ENCODE measurements at places on chromosomes 11 and 22.

DNA sequence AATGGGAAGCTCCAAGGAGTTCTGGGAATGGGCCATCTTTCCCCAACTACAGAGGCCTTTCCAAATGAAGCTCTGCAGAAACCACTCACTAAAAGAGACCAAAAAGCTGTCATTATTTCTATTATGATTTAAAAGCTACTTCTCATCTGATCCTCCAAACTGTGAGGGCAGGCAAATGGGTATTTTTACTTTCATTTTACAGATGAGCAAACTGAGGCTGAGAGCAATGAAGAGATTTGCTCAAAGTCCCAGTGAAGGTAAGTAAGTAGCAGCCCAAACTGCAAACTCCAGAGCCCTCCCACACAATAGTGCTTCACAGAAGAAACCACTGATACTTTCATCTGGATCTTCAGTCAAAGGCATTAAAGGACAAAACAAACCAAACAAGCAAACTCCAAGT, 1.4 kb downstream of the RSPH14 start:
- no peak for DNase-seq

DNA sequence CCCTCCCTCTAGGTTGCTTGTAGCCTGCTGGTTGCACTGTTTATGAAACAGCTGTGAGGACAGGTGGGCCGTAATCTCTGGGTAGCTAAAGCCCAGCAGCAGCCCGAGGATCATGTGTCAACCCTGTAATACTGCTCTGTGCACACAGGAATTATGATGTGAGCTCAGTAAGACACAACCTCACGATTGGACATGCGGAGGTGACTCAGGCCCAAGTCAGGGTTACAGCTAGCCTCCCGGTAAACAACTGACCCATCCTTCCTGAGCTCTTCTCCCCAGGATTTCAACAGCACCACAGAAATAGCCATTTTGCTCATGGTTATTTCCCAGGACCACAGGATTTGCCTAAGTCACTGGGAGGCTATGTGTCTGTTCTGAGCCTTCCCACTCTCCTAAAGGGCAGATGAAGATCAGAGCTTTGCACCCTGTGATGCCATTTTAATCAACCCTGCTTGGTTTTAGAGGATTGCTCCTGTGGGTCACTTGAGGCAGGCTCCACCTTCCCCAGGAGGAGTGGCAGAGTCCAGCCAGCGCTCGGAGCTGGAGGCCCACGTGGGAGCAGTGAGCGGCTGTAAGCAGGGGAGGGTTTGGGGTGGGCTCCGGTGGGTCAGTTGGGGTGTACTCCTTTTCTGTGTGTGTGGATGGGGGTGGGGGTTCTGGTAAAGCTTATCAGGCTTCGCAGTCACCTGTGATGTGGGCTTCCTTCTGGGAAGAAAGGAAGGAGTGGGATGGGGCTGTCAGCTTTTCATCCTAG, at the start of gene AMPD3:
Gene AMPD3, plus strand, starts transcription at position 387 of the 754 bp plus-strand sequence. CDS start 6,256 bp downstream, outside the sequence.
- DNase-seq, result no peak

- no peak for DNase-seq
Observed at GRCh38 chr11:31160504-31161422, 208.8 kb downstream of the DCDC1 start.

DNA sequence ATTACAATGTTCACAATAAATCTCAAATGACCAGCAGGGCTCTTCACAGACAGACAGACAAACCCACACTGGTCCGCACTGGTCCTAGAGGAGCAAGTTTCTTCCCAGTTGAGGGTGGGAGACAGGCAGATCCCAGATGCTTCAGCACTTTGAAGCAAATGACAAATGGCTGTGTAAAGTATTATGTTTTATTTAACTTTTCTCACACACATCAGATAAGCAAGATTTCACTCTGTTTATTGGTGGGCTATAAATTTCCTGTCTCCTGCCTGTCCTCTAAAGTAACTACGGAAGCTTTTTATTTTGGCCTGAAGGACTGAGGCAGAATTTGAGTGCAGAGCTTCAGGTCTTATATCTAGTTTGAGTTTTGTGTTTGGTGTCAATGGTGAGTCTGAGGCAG, 174.7 kb upstream of the MTNR1B start:
- DNase-seq, result no peak

DNA sequence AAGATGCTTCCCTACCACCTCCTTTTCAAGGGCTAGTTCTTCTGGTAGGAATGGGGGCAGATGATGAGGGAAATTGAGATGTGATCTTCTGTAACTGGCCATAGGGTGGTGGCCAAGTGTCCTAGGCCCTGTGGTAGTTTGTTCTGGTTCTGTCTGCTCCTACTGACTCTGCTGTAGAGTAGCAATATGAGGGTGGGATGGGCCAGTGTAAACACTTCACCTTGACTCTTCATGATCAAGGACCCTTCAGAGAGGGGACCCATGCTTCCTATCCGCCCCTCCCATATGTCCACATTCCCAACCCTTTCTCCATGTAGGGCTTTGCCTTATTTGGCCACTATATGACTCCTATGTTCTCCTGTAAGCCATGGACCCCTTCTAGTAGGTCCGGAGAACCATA, 230.3 kb upstream of the SESN3 start:
- DNase-seq, result no peak

DNA sequence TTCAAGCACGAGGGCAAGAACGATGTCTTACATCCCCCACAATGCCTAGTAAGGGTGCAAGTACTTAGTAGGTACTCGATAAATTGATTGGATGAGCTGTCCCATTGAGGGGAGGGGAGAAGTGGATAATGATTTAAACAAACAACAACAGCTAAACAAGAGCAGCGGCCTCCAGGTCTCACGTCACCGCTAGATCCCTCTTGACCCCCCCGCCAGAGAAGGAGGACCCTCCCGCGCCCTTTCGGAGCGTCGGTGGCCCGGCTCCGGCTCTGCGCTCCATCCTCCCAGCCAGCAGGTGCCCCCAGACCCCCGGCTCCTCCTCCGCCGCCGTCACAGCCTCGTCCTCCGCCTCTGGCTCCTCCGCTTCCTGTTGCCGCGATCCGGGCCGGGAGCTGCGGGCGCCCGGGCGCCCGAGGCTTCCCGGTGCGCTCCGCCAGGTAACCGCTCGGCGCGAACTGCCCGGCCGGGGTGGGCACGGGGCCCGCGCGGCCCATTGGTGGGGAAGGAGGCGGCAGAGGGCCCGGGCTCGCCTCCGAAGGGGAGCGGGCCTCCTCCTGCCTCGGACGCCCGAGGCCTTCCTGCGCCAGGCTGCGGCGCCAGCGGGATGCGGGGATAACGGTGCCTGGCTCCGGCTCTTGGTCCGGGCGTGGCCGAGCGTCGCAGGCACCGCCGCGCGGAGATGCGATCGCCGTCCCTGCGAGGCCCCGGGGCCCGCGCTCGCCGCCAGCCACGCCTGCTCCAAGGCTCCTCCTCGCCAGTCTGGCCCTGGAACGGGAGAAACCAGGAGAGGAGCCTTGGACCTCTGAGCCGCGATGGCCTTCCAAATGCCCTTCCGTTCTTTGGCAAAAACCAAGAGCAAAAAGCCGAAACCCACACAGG, at the start of gene TLCD5:
Gene TLCD5, plus strand, starts transcription at position 368 of the 879 bp plus-strand sequence. CDS start 2,143 bp downstream, outside the sequence.
- peak; percentile 68 for DNase-seq

DNA sequence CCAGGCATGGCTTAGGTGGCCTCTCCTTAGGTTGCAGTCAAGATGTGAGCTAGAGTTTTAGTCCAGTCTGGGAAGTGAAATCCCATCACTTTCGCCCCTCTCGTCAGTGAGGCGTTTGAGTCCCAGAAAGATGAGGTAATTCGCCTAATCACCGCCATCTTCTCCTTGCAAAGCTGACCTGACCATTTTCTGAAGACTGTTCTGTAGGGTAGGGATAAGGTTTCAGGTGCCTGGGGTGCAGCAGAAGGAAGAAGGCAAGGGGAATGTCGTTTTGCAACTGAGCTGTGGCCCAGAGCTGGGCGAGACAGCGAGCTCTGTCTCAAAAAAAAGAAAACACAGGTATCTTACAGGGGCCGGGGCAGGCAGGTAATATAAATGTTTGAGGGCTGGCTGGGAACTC, 61.7 kb upstream of the CECR2 start:
- DNase-seq, result no peak

DNA sequence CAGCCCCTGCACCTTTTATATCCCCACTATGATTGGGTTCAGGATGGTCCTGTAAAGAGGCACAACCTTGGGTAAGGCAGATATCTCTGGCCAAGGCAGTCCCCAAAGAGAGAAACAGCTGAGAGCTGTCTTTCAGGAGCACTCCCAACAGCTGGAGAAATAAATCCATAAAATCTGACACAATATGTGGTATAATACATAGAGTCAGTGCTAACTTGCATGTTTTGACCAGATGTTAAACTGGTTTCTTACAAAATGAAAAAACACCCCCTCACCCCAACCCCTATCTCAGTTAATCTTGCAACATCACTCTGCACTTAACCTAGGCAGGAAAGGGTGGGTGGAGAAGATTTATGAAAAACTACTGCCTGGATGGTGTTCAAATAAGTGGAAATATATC, 44.0 kb upstream of the C11orf87 start:
- no peak for DNase-seq

- DNase-seq, result no peak
Observed at GRCh38 chr11:70210530-70210929, 7.4 kb downstream of the FADD start.

DNA sequence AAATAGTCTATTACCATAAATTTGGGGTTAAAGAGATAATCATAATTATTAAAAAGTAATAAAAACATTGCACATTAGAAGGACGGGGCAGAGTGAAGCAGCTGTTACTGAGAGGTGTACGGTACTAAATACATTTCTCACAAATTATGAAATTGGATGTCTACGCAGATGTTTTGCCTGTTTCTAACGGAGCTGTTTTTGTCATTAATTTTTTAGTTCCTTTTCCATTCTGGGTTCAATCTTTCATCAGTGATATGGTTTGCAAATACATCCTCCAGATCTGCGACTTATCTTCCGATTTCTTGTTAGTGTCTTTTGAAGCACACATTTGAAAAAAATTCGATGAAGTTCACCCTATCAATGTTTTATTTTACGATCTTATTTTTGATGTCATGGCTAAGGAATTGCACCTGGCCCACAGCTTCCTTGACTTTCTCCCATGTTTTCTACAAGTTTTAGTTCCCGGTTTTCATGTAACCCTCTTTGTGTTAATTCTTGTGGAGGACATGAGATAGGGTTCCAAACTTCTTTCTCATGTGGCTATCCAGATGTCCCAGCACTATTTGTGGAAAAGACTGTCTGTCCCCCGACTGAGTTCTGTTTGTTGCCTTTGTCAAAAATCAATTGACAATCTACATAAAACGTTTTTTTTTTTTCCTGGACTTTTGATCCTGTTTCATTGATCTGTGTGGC, 21.3 kb upstream of the KRTAP5-6 start:
- no peak for DNase-seq

DNA sequence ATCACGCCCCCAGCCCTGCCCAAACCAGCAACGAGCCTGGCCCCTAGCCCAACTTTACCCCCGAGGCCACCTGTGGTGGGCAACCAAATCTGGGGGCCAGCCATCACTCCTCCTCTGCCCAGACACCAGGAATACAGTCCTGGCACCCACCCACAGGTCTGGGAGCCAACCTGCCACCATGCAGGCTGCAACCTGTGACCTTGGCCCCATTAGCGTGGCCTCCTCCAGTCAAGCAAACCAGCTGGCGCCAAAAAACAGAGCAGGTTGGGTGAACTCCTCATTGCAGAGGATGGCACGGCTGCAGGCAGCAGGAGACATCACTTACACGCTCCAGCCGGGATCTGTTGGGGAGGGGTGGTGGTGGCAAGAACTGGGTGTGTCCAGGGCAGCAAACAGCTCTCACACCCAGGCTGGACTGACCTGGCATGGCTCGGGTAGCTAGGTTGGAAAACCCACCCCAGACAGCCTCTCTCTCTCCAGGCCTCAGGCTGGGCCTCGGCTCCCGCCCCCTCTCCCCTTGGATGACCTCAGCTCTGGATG, 65.5 kb upstream of the TCF20 start:
- DNase-seq, result no peak

DNA sequence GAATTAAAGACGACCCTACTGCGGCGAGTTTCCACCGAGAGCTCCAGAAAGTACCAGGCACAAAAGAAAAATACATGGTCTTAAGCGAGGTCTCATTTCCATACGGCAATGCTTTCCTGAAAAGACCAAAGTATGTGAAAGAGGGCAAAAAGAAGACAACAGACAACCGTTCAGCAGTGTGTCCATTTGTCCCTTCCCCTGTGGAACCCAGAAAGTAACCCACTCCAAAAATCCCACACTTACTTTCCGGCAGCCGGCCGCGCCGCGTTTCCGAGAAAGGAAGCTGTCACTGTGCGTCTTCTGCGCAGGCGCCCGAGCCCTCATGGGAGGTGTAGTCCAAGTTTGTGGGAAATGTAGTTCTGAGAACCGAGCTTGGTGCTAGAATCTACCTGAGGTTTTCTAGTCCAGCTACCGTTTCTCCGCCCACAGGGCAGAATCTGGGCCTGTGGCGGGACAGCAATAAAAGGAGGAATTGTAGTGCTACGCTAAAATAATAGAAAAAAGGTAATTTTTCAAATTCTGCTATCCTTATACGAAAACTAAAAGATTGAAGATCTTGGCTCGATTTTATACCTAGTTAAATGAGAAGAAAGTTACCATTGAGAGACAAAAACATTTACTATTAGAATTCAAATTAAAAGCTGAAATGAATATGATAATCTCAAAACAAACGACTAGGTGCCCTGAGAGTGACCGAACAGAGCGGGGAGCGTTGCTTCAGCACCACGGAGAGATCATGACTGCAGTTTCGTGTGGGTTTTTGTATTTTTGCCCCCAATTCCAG, at the start of gene PUS3:
Gene PUS3, minus strand, starts transcription at position 280 of the 784 bp plus-strand sequence. CDS start 6,922 bp downstream, outside the sequence.
- DNase-seq, result peak; percentile 93
